Bone marrow (tissue), 2 donors: ENCODE measurements at places on chromosomes 13 and 19.
A peak's percentile ranks its signal among the peaks of the same experiment; 100 is the strongest.

GRCh38 chr19:8611391-8611876 is 919 bp upstream of the ADAMTS10 start:
- DNase-seq, result no peak

- peak; percentile 83 for DNase-seq
These were observed 44.3 kb upstream of the CEACAM21 start for GRCh38 chr19:41531438-41532311.

DNA sequence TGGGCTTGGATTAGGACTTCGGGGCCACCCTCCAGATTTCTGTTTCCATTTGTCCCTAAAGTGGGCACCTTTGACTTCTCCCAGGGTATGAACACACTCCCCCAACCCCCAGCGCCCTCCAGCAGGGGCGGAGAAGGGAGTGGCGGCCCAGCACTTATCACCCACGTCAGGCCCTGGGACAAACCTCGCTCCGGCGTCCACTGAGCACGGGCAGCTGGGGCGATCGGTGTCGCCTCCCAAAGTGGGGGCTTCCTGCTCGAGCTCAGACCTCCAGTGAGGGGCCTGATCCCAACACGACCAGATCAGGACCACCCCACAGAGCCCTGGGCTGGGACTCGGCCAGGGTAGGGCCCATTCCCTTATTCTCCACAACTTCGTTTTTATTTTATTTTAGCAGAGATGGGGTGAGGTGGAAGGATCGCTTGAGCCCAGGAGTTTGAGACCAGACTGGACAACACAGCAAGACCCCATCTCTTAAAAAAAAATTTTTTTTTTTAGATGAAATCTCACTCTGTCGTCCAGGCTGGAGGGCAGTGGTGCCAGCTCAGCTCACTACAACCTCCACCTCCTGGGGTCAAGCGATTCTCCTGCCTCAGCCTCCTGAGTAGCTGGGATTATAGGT is 3.7 kb upstream of the TCF3 start:
- DNase-seq, result no peak

DNA sequence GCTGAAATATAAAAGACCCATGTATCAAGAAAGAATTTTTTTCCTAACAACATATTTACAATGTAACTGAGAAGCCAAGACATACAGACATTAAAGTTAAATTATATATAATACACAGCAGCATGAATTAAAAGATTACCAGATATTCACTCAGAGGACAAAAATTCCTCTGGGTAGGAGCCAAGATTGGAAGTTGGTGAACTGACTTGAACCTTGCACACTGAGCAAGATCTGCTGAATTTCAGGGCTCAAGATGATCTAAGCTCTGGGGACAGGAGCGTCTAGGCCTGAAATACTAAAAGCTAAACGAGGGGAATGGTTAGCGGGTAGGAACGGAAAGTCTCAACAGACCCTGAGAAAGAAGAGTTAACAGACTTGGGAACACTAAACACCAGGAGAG is 8.5 kb downstream of the FOXO1 start:
- no peak for DNase-seq

- peak; percentile 64 for DNase-seq
These were observed 18.2 kb downstream of the LSM4 start for GRCh38 chr19:18304458-18305310.
